ENCODE measurements at places on chromosomes 1 and 21.

GRCh38 chr1:70038025-70038424 lies 167.4 kb downstream of the LRRC40 start:
- no peak for DNase-seq

DNA sequence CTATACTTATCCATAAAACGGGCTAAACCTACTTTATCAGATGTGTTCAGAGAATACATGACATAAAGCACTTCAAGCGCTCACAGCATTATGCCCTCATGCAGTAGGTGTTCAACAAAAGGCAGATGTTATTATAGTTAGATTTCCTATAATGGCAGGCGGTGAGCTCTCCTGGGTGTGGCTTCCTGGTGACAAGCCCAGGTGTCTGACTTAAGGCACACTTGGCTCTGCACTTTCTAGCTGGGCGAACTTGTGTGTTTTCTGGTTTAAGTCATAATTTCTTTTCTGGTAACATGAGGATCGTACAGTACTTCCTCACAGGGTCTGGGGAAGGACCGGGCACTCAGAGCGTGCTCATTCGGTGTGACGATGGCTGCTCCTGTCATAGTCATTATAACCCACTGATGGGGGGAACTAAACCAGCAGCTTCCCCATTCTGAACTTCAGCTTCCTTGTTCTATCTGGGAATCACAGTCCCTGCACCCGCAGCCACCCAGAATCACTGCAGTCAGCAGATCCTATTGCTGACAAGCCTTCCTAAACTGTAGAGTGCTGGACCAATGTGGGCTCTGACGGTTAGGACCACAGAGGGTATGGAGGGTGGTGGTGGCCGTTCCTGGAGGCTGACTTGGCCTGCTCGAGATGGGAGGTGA lies 52.8 kb downstream of the IGSF21 start:
- no peak for DNase-seq

DNA sequence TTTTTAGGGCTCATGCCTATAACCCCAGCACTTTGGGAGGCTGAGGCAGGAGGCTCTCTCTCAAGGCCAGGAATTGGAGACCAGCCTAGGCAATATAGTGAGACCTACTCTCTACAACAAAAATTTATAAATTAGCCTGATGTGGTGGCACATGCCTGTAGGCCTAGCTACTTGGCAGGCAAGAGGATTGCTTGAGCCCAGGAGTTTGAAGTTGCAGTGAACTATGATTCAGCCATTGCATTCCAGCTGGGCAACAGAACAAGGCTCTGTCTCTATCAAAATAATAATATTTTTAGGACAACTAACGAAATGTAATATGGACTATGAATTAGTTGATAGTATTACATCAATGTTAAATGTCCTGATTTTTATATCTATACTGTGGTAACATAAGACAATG lies 68.8 kb upstream of the ARID1A start:
- DNase-seq, result no peak

DNA sequence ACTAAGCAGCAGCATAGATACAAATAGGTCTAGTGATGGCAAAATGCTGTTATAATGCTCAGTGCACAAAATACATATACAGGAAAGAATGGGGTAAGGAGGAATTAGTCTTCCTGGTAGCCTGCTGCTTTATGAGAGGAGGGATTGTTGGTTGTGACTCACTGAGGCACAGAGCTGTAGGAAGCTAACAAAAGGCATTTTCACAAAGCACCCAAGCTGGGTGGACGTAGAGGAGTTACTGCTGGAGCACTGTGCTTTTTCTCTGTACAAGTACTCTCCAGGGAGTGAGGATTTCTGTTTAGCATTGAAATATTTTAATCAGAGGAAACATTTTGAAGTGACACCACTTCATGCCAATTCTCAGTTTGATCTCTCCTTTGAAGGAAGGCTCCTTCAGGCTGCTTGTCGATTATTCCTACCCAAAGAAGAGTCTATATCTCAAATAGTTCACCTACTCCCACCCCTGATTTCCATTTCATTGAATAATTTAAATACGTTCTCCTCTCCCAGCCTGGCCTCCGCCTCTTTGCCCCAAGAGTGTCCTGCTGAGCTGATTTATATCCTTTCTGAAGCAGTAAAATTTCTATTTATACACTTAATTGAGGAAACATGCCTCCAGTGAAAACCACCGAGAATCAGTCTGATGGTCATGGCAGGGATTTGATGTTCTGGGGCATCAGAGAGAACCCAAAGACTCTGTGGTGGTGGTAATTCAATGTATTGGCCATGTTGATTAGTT lies 271.9 kb downstream of the HHAT start:
- no peak for DNase-seq

- DNase-seq, result no peak
These were observed 958 bp downstream of the LYPLAL1 start for GRCh38 chr1:219174460-219175211.
